Right renal pelvis (tissue), 4 donors: ENCODE measurements at places on chromosomes 4 and X. TPM values are rescaled to one million over a fixed set of nuclear protein-coding genes. Genes with fewer than 3 reads are reported as not detected.

- DNase-seq: no peak
Observed at GRCh38 chrX:31366041-31366440, 294.2 kb upstream of the FTHL17 start.

DNA sequence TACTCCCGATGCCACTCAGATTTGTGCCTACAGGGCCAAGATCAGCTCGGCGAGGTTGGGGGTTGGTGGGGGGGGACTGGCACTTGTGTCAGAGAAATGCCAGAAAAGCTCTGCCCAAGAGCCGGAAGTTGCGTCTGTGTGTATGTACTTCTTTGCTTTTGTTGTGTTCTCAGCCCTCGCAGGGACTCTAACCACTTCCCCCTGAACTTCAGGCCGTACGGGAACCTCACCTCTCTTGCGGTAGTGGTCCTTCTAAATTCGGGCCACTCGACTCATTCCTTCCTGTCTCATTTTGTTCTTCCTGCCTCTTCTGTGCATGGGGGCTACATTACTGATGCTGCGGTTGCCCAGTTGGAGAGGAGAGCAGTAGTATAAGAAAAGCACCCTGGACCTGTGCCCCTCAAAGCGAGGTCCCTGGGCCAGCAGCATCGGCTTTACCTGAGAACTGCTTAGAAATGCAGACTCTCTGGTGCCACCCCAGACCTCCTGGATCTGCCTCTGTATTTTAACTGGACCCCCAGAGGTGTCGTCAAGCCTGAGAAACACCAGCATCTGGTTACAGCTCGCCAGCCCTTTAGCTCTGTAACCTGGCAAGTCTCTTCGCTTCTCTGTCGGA, 146.3 kb upstream of the RPS6KA3 start:
- no peak for DNase-seq

GRCh38 chr4:188867796-188868195, 728.6 kb downstream of the TRIML1 start:
- DNase-seq: no peak

DNA sequence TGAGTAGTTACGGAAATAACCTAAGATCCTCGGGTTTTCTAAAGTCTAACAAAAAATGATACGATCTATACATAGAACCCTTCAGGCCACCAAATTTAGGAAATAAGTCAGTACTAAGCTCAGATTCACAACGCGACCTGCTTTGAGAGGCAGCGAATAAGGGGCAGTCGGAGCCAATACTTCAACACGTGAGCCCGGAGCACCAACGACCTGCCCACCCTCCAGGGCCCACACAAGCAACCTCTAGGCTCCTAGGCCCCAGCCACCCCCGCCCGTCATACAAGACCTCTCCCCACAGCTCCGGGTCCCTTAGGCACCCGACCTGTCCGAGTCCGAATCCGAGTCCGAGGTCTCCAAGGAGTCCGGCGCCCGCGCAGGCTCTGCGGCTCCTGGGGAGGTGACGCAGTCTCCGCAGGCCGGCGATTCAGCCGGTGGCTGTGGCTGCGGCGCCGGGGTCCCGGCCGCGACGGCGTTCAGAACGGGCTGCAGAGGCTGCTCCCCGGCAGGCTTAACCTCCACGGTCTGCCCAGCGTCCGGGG, 580 bp downstream of the NAF1 start:
- peak; percentile 17 for DNase-seq

DNA sequence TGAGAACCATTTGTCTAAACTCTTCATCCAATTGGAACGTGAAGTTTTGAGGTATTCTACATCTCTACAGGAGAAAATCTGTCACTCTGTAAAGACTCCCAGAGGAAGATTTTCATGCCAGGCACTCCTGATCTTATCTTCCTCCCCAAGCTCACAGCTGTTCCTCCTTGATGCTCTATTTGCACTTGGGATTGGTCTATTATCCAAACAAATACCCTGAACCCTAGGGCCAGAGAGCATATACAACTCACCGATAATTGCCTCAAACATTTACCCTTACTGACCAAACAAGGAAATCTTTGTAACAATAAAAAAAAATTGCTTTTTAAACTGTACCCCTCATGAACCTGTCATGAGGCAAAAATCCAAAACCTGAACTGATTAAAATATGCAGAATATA, 372.7 kb downstream of the SH2D1A start:
- no peak for DNase-seq

The KDM6A gene
- 29.6 TPM for polyA plus RNA-seq

DNA sequence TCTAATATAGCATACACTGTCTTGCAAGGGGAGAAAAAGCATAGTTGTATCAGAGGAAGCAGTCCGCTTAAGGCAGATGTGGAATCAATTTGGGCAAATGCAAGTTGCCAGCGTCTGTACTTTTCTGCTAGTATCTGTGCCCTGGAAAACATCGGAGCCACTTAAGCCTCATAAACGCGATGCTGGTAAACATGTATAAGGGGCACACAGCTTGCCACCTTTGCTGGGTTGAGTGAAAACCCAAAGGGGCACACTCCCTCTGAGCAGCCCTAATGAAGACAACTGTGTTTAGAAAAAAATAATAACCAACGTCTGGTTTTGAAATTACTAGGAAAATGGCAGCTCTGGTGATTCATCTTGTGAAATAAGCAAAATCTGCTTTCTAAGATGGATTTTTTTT, 24.3 kb downstream of the SMIM20 start:
- no peak for DNase-seq

- DNase-seq: no peak
Observed at GRCh38 chr4:98506462-98507132, 151.8 kb downstream of the TSPAN5 start.

DNA sequence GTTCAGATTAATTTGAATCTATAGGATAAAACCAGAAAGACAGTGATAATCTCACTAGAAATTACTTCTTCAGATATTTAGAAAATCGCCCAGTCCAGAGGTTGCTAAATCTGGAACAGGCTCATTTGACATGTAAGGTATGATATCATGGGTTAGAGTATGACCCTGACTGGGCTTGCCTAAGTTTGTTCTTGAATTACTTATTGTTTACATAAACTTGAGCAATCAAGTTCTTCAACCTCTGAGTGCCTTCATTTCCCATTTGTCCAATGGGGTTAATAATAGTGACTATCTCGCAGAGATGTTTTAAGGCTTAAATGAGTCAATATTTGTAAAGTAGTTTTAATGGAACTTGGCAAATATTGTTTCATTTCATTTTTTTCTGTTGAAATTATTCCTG, 1947.6 kb upstream of the IGFBP7 start:
- DNase-seq: no peak

- no peak for DNase-seq
Observed at GRCh38 chrX:111170017-111170416, 74.0 kb downstream of the PAK3 start.

GRCh38 chr4:112099701-112100297, 45.5 kb upstream of the FAM241A start:
- DNase-seq: peak; percentile 28

- no peak for DNase-seq
Observed at GRCh38 chrX:19686876-19687275, 171.6 kb upstream of the MAP3K15 start.

The RAP1GDS1 gene
- 32.8 TPM for polyA plus RNA-seq

The RAB40A gene
- 3.4 TPM for polyA plus RNA-seq

The UCP1 gene
- polyA plus RNA-seq: 0.42 TPM

DNA sequence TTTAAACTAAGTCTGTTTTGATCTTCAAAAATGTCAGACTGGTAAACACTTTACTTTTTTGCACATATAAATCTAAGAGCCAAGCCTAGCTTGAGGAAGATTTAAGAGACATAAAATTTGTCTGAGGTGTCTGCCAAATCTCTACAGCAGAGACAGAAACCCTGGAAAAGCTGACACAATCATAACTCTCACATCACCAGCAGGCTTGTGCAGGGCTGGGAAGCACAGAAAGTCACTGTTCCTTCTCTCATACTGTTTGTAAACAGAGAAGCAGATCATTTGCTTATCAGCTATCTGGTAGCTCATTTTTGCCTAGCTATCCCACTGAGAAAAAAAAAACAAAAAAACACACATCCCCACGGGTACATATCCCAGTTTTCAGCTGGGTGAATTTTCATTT, 7.0 kb downstream of the ENOX2 start:
- no peak for DNase-seq

GRCh38 chr4:123055943-123056342, 133.5 kb upstream of the NUDT6 start:
- no peak for DNase-seq

The IQCM gene
- polyA plus RNA-seq: not detected

DNA sequence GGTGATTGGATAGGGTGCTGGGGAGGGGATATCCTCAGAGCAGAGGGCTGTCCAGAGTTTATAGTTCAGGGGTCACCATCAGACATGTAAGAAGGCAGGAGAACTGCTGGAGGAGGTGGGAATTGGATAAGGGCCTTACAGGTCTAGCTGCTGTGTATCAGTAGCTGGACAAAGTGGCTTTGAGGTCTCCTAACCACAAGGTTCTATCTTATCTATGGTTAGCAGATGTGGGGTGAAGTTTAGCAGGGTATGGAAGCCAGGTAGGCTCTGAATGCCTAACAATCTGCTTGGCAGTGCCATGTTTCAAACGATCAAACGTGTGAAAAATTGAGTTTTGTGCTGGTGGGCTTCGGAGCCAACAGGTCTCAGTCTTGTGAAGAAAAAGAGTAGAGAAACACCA, 32.1 kb upstream of the MAGEA8 start:
- DNase-seq: no peak

The USP17L22 gene
- not detected for polyA plus RNA-seq

DNA sequence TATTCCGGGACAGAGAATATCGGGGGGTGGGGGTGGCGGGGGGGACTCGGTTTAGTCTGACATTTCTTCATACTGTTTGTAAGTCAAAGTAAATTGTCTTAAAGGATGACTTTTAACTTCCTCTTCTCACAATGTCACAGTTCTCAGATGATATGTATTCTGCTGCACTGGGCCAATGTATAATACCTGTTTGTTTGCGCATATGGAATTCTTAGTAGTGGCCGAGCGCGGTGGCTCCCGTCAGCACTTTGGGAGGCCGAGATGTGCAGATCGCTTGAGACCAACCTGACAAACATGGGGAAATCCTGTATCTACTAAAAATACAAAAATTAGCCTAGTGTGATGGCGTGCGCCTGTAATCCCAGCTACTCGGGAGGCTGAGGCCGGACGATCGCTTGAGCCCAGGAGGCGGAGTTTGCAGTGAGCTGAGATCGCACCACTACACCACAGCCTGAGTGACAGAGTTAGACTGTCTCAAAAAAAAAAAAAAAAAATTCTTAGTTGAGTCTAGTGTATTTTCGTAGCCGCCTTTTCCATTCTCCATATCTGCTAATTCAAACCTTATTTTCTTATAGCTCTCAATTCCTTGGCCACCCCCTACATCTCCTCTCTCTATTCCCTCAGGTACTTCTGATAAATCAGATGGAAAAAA, 851 bp downstream of the POLR2B start:
- DNase-seq: no peak

DNA sequence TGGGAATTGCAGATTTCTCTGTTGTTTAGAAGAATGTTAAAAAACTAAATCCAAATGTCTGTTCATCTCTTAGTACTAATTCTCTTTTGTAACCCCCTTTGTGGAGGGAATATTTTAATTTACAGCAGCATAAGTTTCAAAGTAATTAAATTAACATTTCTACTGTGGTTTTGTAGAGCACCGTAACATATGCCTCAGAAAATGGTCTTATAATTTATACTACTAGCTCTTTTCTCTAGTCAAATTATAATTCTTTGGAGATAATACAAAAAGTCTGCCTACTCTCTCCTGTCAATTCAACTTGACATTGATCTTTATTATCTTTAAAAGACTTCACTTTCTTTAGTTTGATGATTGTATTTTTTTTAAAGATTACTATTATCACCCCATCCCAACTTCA, 759.0 kb downstream of the ADGRL3 start:
- DNase-seq: no peak

DNA sequence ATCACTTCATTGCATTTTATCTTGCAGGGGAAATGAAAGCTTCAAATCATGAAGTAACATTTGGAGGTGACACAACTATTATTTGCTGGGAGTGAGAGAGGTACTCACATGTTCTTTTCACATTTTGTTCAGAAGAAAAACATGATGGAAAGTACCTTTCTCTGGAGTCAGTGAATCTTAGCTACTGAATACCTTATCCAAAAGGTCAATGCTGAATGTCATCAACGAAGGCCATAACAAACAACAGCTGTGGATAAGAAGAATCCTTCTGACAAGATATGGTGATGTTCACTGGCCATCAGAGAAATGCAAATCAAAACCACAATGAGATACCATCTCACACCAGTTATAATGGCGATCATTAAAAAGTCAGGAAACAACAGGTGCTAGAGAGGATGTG, 36.5 kb upstream of the NUDT10 start:
- DNase-seq: no peak

- no peak for DNase-seq
Observed at GRCh38 chrX:132483951-132484350, 4.9 kb downstream of the MBNL3 start.

DNA sequence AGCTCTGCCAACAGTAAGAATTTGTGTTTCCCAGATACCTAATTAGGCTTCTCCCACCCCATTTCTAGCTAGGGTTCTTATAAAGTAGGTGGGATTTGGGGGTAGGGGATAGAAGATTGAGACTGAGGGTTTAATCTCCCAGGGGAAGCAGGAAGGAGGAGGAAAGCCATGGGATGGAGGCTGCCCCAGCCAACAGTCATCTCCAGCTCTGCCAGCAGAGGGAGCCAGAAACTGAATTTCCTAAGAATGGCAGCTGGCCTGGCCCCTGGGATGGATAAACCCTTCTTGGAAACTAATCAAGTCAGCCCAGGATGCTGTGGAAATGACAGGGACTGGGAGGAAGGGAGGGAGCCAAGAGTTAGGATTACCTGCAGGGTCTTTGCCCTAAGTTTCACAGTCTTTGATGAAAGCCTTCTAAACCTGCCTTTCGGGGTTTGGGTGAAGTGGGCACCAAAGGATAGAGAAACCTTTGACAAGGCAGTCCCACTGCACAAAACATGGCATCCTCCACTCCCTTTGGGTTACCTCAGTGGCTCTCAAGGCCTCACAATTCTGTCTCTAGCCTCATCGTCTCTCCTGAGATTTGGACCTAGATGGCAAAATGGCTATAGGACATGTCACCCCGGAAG, 6.7 kb upstream of the ERCC6L start:
- DNase-seq: no peak

DNA sequence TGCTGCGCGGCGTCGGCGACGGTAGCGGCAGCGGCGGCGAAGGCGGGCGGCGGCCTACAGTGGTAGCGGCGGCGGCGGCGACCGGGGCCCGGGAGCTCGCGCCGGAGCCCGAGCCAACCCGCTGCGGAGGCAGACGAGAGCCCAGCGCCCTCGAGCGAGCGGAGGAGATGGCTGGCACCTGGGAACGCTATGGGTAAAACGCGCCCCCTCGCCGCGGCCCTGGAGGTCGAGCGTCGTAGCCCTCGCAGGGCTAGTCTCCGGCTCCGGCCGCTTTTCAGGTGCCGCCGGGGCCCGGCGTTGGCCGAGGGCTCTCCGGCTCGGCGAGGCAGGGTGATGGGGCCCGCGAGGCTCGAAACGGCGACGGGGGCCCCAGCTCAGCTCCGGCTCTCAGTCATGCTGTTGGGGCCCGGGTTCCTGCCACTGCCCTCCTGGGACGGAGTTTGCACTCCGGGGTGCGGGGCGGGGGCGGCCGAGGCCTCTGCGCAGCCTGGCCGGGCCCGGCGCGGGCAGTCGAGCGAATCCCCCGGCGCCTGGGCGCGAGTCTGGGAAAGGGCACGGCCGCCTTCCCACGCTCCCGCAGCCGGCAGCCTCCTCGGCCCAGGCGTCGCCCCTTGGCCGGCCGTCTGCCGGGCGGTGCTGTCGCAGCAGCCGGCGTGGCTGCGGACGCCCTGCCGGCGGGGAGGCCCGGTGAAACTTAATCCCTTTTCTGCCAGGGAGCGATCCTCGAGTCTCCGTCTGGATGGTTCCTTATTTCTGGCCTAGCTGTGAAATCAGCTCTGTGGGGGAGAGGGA, 768 bp downstream of the MID2 start:
- DNase-seq: peak; percentile 34
